ENCODE measurements at places on chromosomes 13 and 19. TPM values are rescaled to one million over a fixed set of nuclear protein-coding genes. Genes with fewer than 3 reads are reported as not detected.

DNA sequence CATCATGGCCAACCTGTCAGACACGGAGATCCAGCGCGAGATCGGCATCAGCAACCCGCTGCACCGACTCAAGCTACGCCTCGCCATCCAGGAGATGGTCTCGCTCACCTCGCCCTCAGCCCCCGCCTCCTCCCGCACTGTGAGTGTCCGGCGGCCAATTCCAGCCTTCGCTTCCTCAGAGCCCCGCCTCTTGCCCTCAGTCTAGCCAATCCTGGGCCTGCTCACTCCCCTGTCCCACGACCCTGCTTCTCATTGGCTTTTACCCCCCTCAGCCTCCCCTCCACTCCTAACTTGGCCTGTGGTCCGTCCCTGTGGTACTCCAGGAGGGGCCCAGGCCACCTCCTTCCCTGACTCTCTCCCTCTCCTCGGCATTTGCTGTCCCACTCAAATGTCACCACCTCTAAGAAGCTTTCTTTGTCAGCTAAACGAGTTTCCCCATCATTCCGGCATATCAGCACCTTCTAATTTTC lies 12.3 kb downstream of the HRC start:
- peak; percentile 87 for DNase-seq

- DNase-seq = no peak
Measured at GRCh38 chr19:42291435-42291810, 10.5 kb upstream of the PRR19 start.

- no peak for DNase-seq
Measured at GRCh38 chr19:35861640-35862160, 5.0 kb downstream of the KIRREL2 start.

The NLRP11 gene
- 0.26 TPM for total RNA-seq
